ENCODE measurements at places on chromosomes 3 and 15.

GRCh38 chr3:114563720-114564119 lies 269.9 kb downstream of the TIGIT start:
- no peak for DNase-seq

GRCh38 chr15:81411051-81411450 lies 37.0 kb upstream of the TMC3 start:
- DNase-seq, result no peak

- no peak for DNase-seq
These were observed 10.9 kb upstream of the PLSCR1 start for GRCh38 chr3:146555311-146555710.

DNA sequence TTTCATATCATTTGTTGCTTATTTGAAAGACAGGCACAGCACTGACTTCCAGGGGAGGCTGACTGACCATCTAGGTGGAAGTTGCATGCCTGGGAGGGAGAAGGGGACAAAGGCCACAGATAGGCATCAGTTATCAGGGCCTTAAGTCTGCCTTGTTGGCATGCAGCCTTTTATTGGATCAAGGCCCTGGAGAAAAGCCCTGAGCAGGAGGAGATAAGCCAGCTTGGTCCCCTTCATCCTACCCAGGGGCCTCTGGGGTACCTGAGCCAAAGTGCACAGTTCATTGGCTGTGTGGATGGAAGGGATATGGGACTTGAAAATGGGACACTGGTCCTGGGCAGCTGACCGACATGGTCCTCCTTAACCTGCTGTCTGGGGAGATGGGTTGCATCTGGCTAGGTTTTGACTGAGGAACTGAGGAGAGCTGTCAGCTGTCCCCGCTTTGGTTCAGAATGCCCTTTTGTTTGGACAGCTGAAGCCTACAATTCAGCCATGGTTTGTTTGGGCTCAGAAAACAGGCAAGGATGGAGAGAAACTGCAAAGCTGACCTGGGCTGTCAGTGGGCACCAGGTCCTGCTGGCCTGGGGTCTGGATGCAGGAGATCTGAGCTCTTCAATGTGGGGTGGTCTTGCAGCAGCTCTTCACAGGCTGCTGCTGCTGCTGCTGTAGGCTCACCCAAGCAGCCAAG lies 60.0 kb downstream of the FLNB start:
- DNase-seq, result no peak

DNA sequence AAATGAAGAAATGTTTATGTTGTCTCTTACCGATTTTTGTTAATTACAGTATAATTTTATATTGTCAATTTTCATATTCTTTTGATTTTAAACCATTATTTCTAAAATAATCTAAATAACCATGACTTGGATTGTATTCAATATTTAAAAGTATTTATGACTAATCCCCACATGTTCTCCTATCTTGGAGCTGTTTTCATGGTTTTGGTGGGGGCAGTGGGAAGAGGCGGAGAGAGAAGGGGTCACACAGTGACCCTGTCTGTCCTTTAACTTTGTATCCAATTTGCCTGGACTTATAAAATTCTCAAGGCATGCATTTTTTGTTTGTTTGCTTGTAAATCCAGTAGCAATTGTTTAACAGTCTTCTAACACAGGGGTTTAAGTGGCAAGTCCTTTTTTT lies 407.4 kb downstream of the NTRK3 start:
- no peak for DNase-seq

GRCh38 chr3:95154766-95155165 lies 1091.9 kb downstream of the NSUN3 start:
- DNase-seq, result peak; percentile 2

- no peak for DNase-seq
These were observed 74.9 kb downstream of the DAPK2 start for GRCh38 chr15:63971427-63971805.

DNA sequence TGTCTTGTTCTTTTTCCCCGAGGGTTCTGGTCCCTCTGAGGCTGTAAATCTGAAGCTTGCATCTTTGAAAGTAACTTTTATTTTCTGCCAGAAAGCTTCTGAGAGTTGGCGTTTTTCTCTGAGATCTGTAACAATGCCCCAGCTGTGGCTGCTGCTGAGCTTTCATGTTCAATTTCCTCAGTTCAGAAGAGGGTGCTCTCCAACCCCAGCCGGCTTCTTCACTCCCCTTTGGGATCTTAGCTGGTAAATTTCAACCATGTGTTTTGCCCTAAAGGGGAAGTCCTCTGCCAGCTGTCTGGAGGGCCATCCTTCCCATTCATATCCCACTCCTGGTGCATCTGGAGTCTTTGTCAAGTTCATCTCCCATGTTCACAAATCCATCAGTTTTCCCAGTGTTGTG lies 18.3 kb upstream of the CFAP100 start:
- no peak for DNase-seq

DNA sequence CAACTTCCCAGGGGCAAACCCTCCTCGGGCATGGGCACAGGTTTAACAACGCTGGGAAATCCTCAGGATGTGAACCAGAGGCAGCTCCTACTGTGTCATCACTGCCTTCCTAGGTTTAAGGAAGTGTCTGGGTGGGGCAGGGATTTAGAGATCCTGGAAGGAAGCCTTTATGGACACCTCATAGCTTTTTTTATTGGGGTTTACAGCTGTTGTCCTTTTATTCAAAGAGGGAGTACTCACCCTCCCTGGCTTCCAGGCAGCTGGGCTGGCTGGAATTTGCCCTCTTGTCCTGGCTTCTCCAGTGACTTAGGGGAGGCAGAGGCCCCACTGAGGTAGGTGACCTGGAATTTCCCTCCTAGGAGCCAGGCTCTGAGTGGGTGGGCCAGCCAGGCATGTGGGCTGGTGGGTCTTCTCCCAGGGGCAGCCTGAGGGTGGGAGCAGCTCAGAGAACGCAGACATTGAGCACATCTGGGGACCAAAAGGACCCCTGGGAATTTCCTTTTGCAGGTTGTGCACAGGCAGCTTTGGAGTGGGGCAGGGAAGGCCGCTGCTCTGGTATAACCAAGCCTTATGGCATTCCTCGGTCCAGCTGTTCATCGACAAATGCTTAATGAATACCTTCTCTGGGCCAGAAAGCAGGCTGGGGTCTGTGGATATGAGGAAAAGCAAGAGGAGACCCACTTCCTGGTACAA lies 13.5 kb upstream of the FAM3D start:
- DNase-seq, result no peak

GRCh38 chr3:138862924-138863775 lies 28.4 kb upstream of the PIK3CB start:
- peak; percentile 74 for DNase-seq

DNA sequence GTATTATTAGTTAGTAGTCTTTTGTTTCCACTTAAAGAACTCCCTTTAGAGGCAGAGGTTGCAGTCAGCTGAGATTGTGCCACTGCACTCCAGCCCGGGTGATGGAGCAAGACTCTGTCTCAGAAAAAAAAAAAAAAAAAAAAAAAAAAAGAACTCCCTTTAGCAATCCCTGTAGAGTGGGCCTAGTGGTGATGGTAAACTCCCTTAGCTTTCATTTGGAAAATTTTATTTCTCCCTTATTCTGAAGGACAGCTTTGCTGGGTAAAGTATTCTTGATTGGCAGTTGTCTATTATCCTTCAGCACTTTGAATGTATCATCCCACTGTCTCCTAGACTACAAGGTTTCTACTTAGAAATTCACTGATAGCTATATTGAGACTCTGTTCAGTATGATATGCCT lies 46.0 kb downstream of the RPL39L start:
- DNase-seq, result no peak

- no peak for DNase-seq
These were observed 185.9 kb upstream of the ANKRD28 start for GRCh38 chr3:15983693-15984092.

DNA sequence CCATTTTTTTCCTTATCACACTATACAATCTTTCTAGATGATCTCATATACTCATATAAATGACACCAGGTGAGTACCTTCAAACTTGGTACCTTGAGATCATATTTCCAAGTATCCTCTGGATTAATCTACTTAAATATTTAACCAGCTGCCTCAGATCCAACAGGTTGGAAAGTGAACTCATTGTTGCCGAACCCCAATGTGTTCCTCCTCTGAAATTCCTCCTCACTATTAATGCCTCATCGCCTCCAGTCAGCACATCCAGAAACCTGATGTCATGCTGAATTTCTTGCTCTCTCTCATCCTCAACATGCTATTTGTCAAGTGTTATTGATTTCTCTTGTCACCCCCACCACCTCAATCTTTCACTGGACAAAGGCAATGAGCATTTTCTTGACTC lies 221.8 kb downstream of the FMN1 start:
- no peak for DNase-seq

- DNase-seq, result no peak
These were observed 254.9 kb upstream of the GOLGA6L4 start for GRCh38 chr15:83980637-83981036.

DNA sequence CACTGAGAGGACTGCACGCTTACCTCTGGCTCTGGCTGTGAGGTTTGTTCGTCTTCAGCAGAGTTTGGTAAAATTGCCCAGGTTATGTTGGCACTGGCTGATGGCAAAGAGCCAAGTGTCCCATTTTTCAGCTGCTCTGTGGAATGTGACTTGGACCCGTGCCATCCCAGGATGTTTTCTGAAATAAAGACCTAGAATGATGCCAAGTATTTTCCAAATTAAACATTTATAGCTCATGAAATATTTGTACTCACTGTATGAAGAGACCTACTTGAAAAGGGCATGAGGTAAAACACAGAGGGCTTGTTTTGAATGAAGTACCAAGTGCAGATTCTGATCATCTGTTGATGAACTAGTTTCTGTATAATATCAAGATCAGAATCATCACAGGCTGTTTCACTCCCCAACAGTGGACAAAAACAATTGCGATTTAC lies 200.5 kb downstream of the STT3B start:
- DNase-seq, result no peak

DNA sequence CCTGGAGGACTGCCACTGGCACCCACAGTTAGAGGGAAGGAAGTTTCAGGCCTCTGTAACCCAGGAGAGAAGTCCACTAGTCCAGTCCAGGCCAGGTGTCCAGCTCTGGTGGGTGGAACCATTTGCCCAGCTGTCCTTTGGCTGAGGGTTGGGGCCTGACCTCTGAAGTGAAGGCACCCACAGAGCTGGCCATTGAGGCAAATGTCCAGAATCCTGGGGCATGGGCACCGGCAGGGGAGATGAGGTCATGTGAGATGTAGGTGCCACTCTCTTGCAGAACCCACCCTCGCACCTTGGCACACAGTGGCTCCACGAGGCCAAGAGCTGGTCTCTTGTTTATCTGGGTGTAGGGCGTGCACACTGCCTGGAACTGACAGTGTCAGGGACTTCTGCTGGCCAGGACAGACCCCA lies 162.8 kb downstream of the SMAD6 start:
- DNase-seq, result no peak

DNA sequence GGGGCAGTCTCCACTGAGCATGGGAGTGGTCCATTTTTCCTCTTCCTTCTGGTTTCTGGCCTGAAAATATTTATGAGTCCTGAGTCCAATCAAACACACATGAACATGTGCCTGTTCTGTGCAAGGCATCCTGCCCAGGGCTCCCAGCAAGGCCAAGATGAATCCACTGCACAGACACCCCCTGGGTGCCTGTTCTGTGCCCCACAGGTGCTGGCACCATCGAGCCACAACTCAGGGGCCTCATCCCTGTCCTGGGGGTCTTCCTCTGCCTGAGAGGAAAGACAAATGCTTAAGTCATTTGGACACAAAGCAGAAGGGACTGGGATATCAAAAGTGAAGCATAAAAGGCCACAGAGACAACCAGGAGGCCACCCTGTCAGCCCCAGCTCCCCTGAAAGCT lies 87.4 kb upstream of the IQSEC1 start:
- DNase-seq, result no peak

GRCh38 chr3:86416334-86416733 lies 574.6 kb downstream of the VGLL3 start:
- no peak for DNase-seq

DNA sequence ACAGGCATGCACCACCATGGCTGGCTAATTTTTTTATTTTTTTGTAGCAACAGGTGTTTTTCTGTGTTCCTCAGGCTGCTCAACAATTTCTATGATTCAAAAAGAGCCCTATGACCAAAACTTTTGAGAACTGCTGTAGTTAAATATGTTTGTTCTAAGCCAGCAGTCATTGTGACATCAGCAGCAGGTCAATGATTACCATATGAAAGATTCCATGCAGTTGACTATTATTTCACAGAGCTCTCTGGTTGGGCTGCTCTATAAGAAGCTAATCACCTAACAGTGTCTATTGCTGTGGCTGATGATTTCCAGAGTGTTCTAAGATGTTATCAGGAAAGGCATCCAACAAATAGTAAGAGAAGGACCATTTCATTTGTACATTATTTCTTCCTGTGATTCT lies at the start of gene CCDC54:
Gene CCDC54 (plus strand): TSS at position 289 of the 400 bp plus-strand sequence. CDS start 149 bp downstream, outside the sequence.
- DNase-seq, result peak; percentile 31

GRCh38 chr15:64841060-64841343 lies 713 bp upstream of the PLEKHO2 start:
- DNase-seq, result no peak

DNA sequence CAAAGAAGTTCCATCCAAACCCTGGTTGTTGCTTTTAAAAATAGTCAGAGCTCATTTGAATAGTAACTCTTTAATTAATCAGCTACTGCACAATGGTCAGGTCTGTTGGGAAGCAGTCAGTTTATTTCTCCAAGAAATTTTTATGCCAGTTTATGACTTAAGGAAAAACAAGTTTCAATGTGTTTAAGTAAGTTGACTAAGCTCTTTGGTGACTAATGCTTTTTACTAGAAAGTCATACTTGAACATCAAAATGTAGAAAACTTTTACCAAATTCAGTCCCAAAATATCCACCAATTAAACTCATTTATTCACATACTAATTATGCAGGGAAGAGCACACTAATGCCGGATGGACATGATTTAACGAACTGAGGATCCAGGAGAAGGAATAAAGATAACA lies 22.1 kb downstream of the PRICKLE2 start:
- peak; percentile 50 for DNase-seq

DNA sequence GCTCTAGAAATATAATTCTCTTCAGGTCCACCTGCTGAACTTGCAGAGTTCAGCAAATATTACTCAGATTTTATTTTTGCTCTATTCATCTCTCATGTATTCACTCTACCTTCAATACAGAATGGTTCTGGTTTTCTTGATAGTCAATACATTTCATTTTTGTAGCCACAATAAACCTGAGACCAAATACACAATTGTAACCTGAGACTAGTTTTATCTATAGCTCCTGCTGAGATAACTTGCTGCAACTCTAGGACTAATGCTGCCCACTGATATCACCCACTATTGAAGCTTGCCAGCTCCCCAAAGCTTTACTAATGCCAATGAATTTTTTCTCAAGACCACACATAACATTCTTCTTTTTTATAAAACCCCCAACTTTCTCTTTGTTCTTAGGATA lies 229.3 kb downstream of the NSUN3 start:
- DNase-seq, result no peak

DNA sequence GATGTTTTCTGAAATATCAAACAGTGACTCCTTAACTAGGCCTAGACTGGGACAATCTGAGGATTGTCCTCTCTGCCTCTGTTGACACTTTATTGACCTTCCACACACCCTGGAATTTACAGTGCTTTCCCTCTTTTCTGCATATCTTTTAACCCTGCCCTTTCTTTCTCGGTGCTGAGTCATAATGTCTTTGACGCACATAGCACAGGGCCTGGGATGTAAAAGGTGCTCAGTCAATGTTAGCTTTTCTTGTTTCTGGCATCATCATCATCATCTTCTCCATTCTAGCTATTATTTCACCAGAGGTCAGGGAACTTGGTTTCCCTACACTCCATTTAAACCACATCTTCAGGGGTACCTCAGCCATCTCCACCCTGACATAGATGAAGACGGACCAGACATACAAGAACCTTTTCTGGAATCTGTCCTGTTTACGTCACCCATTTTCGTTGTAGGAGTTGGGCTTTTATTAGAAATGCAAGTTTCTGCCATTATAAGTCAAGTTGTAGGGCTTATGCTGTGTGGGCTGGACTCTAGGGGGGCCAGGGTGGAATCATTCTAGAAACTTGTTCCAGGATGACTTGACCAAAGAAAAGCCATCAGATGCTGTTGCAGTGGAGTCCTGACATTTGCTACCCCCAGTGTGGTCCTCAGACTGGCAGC lies 46.6 kb downstream of the ZBTB38 start:
- DNase-seq, result peak; percentile 85

Measured in fibroblast of mammary gland (primary cell).